ENCODE measurements at places on chromosomes 3 and 15.
A peak's percentile ranks its signal among the peaks of the same experiment; 100 is the strongest.

- no peak for DNase-seq
Observed at GRCh38 chr15:36356466-36356865, 223.0 kb upstream of the CDIN1 start.

GRCh38 chr3:191775451-191776233 lies 314.7 kb downstream of the PYDC2 start:
- DNase-seq: no peak

GRCh38 chr3:190175490-190175889 lies 54.8 kb upstream of the P3H2 start:
- DNase-seq: no peak

DNA sequence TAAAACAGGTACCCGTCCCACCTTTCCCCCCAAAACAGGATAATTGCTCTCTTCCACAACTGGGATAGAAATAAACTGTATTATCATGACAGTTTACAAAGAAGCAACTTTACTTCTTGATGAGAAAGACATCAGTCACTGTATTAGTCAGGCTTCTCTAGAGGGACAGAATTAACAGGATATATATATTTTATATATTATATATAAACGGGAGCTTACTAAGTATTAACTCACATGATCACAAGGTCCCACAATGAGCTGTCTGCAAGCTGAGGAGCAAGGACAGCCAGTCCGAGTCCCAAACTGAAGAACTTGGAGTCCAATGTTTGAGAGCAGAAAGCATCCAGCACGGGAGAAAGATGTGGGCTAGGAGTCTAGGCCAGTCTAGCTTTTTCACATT lies 18.4 kb upstream of the PLSCR4 start:
- no peak for DNase-seq

DNA sequence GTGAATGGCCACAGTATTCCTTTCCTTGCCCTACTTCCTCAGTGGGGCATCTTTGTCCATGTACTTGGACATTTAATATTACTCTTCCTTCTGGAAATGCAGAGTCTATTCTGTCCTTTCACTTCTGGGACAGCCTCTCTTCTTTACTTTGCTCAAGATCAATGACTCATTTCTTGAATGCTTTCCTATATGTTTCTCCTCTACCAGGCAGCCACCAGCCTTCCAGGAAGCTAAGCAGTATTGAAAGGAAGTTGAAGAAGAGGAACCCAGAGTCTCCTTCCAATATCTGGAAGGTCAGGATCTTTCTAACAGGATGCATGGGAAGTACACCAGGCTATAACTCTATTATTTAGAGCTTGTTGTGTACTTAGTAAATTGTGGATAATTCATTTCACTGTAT lies 182.8 kb downstream of the CD47 start:
- no peak for DNase-seq

- DNase-seq: no peak
Observed at GRCh38 chr3:123807820-123808219, 76.3 kb downstream of the MYLK start.

- no peak for DNase-seq
Observed at GRCh38 chr3:76646921-76647562, 392.9 kb upstream of the ROBO2 start.

GRCh38 chr3:31645256-31645655 lies 112.5 kb downstream of the STT3B start:
- no peak for DNase-seq

DNA sequence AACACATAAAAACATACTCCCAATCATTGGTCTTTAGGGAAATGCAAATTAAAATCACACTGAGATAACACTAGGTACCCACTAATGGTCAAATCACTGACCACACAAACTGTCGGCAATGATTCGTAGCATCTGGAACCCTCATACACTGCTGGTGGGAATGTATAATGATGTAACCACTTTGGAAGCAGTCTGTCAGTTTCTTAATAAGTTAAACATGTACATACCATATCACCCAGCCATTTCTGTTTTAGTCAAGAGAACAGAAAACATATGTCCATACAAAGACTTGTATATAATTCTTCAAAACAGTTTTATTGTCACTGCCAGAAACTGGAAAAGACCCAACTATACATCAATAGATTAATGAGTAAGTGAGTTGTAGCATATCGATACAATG lies 63.3 kb upstream of the LRRC3B start:
- peak; percentile 54 for DNase-seq

- DNase-seq: no peak
Observed at GRCh38 chr3:68535782-68536181, 396.6 kb downstream of the TAFA4 start.

DNA sequence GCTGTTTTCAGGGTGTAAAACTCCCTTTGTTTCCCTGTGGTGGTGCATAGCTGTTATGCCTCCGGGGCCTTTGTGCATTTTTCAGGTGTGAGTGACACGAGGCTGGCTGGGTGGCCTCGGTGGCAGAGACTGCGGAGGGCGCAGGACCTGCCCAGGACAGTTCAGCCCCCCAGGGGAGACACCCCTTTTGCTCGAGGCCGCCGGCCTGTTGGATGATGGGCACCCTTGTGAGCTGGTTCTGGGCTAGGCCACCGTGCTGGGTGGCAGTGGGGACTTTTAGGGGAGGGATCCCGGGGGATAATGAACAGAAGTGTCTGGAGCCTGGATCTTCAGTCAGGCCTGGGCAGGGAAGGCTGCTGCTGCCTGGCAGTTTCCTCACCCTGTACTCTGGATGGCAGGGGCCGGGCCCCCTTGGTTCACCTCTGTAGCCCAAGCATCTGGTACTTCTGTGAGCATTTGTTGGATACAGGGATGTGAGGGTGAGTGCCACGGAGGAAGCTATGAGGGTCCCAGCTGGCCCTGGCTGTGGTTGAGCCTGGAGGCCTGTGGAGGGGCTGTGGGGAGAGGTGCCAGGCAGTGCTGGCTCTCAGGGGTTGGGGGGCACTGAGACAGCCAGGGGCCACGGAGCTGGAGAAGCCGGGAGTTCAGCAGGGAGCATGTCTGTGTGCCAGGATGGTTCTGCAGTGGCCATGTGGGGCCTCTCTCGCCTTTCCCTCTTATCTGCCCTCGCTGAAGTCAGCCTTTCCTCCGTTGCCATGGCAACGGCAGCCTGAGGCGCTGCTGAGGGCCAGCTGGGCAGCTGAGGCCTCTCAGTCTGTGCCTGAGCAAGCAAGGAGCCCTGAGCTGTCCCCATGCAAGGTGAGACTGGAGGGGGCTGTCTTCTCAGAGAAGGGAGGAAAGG lies 49.0 kb downstream of the KY start:
- peak; percentile 91 for DNase-seq

DNA sequence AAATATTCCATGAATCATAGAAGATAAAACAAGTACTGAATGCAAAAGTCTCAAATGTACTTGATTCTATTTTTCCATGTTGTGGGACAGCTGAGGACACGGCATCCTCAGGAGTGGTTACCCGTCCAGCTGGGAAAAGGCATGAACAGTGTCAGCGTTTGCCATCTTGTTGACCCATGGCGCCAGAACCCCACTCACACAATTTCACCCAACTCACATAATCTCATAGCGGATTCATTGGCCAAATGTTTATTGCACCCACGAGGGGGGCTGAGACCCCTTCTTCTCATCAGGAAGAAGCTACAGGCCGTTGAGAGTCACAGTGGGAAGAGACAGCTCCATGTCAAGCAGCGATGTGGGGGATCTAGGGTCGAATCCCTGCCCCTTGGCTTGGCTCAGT lies 72.9 kb downstream of the OCA2 start:
- no peak for DNase-seq

GRCh38 chr15:84570164-84570735 lies 30.6 kb upstream of the ZSCAN2 start:
- no peak for DNase-seq

GRCh38 chr3:16071206-16071605 lies 103.3 kb upstream of the GALNT15 start:
- no peak for DNase-seq

DNA sequence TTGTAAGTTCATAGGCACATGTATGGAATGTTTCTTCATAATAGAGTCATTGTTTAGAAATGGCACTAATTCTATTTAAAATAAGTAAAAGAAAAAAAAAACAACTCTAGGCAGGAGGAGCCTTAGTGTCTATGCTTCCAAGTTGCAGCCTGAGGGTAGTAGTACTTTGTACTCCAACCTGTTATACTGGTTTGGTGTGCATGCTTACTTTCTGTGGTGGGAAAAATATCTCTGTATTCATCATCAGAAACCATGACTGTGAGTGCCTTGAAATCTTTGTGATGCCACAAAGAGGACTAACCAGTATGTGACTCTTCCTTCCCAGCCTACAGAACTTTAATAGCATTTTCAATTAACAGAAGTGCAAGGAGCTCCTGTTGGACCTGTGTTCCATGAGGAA lies 4.4 kb downstream of the NAALADL2 start:
- DNase-seq: peak; percentile 47

DNA sequence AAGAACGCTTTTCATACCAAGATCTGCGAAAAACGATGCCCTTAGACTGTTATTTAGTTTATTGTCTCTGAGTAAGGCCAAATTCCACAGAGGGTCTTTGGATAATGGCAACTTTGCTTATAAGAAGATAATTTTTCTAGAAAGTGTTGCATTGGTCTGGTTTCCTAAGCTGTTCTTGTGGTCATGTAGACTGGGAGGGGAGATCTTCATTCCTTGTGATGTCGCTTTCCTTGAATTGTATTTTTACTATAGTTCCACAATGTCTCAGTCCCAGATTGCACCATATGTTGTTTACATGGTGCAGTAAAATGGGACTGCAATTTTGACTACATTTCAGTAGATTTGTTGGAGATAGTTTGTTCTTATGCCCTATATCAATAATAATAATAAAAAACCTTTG lies 28.8 kb upstream of the ST3GAL6 start:
- no peak for DNase-seq

GRCh38 chr3:9649791-9650521 lies 651 bp downstream of the MTMR14 start:
- DNase-seq: no peak

- no peak for DNase-seq
Observed at GRCh38 chr3:133709139-133709750, 36.9 kb upstream of the TF start.

DNA sequence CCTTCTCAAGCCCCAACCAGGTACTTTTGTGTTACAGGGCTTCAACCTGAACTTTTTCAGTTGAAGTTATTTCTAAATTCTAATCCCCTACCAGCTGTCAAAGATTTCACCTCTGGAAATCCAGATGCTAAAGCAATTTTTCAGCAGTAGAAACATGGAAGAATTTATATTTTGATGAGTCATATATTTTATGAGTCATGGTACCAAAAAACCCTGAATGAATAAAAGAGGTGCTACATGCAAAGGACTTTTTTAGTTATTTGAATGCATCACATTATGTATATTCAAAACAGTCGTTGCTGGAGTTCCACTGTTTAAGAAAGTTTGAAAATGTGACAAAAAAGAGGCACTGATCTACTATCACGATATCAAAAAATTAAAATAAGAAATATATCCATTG lies 96.0 kb upstream of the ZNF385D start:
- DNase-seq: no peak

DNA sequence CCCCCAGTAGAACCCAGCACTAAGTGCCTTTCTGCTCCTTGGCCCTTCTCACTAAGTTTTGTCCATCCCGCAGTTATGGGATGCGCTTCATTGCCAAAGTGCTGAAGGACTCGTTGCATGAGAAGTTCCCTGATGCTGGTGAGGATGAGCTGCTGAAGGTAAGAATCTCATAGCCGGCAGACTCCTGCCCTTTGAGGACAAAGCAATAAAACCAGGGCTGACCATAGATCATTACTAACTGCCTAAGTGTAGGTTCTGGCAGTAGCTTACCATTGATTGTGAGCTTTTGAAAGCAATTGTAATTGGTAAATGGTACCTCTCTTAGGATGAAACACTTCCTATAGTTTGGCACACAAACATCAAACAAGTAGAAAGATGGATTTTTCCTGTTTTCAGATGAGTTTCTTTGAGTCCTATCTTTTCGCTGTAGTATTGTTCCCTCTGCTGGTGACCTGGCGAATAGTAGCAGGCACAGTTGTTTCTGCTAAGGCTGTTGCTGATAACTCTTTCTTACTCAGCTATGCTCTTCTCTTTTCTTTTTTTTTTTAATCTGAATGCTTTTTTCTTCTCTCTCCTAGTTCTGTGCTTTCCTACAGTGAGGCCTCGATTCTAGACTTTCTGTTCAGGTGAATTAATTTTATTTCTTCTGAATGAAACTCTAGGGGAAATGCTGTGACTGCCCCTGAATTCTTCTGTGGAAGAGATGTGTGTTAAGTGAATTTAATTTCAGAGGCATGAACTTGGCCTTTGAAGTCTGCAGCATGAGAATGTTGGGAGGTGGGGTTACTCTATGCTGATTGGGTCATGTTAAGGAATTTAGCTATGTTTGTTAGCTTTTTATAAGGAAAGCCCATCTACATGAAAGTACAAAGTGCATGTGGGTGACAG lies 47.4 kb upstream of the CRTC3 start:
- peak; percentile 82 for DNase-seq

- peak; percentile 72 for DNase-seq
Observed at GRCh38 chr15:65869954-65870871, 922 bp downstream of the RAB11A start.

DNA sequence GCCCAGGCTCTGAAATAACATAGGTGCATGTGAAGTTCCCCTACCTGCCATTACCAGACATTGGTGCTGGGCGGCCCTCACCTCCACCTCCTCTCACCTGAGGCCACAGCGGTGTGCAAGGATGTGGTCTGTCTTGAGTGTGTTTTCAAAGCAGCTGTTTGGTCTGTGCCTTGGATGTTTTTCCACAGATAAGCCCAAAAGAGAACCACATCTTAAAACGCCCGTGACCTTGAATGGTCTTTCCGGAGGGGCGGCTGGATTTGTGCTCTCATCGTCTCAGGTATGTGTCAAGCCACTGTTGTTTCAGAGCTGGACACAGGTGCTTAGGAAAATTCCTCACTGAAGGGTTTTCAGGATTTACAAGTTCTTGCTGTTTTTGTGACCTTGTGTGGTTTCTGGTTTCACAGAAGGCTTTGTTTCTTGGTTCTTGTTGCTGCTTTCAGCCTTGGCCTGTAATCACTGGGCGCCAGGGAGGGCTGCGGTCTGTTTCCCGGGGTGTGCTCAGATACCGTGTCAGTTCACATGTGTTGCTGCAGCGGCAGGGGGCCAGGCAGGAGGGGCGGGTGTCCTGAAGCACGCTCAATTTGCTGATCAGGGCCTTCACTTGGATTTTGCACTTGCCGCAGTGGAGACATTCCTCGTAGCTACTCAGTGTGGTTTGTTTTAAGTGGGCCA lies 128.4 kb downstream of the IGF1R start:
- DNase-seq: peak; percentile 73

DNA sequence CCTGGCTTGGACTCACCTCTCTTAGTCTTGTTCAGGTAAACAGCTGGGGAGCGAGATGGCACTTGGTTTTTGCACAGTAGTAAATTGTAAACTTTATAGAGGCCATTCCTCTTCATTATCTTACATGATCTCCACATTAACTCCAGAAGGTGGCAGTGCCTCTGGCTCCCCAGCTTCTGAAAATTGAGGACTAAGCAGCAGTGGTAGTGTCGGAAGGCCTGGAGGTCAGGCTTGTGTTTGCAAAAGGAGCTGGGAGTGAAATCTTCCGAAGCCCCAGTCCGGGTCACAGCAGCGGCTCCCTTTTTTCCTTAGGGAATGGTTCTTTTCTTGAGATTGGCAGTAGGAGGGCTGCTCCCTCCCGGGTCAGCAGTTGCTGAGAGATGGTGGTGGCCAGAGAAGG lies 85.7 kb downstream of the FNDC3B start:
- DNase-seq: no peak

All from lung (tissue), 17 donors.